ENCODE measurements at places on chromosomes 16 and 17. TPM values are rescaled to one million over a fixed set of nuclear protein-coding genes. Genes with fewer than 3 reads are reported as not detected.
A peak's percentile ranks its signal among the peaks of the same experiment; 100 is the strongest.

KRT9 gene
- not detected for total RNA-seq

DNA sequence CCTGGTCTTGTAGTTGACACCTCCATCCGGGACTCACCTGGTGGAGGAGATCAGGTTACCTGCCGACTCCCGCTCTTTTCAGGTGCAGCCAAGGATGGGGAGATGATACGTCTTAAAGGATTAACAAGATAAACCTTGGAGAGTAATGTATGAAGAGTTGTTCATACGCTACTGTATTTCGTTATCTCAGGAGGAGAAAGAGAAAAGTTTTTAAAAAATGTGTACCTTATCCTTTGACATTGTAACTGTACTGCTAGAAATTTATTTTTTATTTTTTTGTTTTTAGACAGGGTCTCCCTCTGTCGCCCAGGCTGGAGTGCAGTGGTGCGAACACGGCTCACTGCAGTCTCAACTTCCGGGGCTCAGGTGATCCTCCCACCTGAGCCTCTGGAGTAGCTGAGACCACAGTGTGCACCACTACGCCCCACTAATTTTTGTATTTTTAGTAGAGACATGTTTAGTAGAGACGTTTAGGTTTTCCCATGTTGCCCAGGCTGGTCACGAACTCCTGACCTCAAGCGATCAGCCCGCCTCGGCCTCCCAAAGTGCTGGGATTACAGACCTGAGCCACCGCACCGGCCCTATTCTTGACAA, 764 bp upstream of the SMURF2 start:
- H3K4me1 ChIP-seq = peaks cover 31% of the 10 kb centered on the region
- H3K36me3 ChIP-seq = no peaks in the 10 kb centered on the region
- no peaks in the 10 kb centered on the region for H3K27me3 ChIP-seq
- peak overlapping the region; percentile 95 for H3K27ac ChIP-seq

DNA sequence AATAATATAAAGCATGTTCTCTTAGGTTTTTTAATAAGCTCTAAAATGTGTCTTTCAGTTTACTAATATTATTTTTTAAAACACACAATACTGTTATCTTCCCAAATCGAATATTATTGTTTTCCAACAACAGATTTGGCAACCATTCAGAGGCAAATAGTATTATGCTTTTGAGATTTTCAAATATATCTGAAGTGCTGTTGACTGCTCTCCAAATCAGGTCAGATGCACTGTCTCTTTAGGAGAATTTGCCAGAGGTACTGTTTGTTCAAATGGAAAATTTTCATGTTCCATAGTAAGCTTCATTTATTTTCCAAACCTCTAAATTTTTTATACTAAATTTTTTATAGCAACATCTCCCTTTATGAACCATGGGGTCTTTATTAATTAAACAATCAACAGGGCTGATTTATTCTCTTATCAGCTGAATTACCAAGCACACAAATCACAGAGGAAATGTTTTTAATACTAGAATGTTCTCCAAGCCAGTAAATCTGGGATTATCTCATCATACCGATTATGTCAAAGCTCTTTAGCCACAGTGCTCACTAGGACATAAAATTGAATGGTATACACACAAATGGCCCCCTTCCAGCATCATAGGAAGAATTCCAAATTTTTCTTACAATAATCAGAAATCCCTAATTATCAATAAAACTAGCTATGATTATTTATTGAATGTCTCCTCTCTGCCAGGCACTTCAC, 108.8 kb upstream of the HLF start:
- no peak overlapping the region for H3K27ac ChIP-seq
- peaks cover 3% of the 10 kb centered on the region for H3K36me3 ChIP-seq
- DNase-seq = no peak
- no peaks in the 10 kb centered on the region for H3K27me3 ChIP-seq

DNA sequence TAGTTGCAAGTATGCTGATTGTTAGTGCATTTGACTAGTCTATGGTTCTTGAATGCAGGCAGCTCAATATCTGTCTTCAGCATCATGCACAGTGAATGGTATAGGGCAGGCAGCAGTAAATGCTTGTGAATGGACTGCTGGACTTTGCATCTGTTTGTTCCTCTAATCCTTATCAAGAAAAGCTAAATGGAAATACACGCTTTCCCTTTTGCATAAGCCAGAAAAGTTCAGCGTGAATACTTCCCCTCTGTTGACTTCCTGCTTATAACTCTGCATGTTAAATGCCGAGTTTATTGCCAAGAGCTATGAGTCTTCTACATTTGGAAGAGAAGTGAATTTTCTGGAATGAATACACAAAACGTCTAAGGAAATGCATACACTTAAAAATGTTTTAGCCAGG, 127.9 kb upstream of the CPHXL start:
- H3K27me3 ChIP-seq = no peaks in the 10 kb centered on the region
- no peak for DNase-seq
- H3K36me3 ChIP-seq = no peaks in the 10 kb centered on the region

- DNase-seq = no peak
- no peaks in the 10 kb centered on the region for H3K27me3 ChIP-seq
- H3K36me3 ChIP-seq = no peaks in the 10 kb centered on the region
- no peak overlapping the region for H3K27ac ChIP-seq
- no peak overlapping the region for H3K4me3 ChIP-seq
- peaks cover 4% of the 10 kb centered on the region for H3K4me1 ChIP-seq
Measured at GRCh38 chr17:78019367-78019975, 61.0 kb downstream of the TNRC6C start.

PFN1 gene
- total RNA-seq = 814 TPM

GRCh38 chr17:79485419-79485985, 125.3 kb downstream of the RBFOX3 start:
- no peak overlapping the region for H3K4me3 ChIP-seq
- no peak for DNase-seq
- no peak overlapping the region for H3K27ac ChIP-seq
- H3K27me3 ChIP-seq = no peaks in the 10 kb centered on the region
- no peaks in the 10 kb centered on the region for H3K4me1 ChIP-seq
- H3K36me3 ChIP-seq = no peaks in the 10 kb centered on the region

CCNF gene
- total RNA-seq = 5.1 TPM

KCNJ18 gene
- total RNA-seq = not detected

CCDC92B gene
- total RNA-seq = not detected

CHST4 gene
- total RNA-seq = not detected

GRCh38 chr16:50683689-50684374, 2.7 kb upstream of the SNX20 start:
- DNase-seq = no peak
- H3K4me1 ChIP-seq = peaks cover 14% of the 10 kb centered on the region
- no peaks in the 10 kb centered on the region for H3K36me3 ChIP-seq
- no peaks in the 10 kb centered on the region for H3K27me3 ChIP-seq
- H3K27ac ChIP-seq = peak overlapping the region; percentile 52

HCRT gene
- total RNA-seq = not detected

- peaks cover 1% of the 10 kb centered on the region for H3K4me1 ChIP-seq
- H3K27ac ChIP-seq = no peak overlapping the region
- no peaks in the 10 kb centered on the region for H3K27me3 ChIP-seq
- H3K36me3 ChIP-seq = no peaks in the 10 kb centered on the region
Measured at GRCh38 chr16:82633964-82634600, 7.3 kb downstream of the CDH13 start.

DNA sequence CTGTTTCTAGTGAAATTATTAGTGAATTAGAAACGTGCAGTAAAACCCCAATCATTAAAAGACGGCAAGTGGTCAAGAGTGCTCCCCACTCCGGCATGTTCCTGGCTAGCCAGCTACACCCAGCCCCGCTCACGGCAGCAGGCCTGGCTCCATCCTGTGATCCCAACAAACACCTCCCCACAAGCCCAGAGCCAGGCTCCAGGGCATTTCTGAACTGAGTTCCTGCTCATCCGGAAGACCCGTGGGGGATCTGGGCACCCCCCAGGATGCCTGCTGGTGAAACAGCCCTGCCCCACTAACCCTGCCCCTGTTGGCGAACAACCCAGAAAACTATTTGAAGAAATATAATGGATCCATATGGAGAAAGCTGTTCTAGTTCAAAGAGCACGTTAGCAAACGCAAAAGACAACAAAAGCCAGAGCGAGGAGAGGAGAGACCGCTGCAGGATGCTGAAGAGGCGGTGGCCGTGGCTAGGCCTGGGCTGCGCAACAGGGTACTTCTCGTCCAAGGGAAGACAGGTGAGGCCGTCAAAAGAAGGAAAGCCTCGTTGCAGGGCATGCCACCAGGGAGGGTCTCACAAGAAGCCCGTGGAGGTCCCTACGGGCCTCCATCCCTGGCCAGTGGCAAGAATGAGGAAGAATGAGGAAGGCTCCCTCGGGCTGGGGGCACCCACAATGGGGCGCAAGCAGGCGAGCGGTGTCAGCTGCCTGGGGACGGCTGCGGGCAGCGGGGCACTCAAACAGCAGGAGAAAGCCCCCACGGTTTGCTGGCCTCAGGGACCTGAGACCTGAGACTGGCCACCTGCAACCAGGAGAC, 19.2 kb downstream of the SLC16A3 start:
- H3K27ac ChIP-seq = peak overlapping the region; percentile 70
- no peaks in the 10 kb centered on the region for H3K27me3 ChIP-seq
- no peak overlapping the region for H3K4me3 ChIP-seq

TMIGD1 gene
- total RNA-seq = not detected

DNA sequence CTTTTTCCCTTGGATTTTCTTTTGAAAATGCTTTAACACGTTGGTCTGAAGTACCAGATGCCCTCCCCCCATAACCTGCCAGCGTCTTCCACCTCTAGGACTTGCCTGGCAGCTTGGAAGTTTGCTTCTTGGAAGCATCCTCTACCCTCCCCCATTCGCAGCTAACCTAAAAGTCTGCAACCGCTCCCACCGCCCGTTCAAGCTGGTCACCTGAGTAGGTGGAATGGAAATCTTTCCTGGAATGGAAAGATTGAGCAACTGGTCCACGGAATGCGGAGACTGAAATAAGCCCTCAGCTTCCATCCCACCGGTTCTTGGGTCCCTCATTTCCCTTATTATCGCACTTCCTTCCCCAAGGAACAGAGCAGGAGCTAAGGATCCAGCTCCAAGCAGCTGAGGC, 31.4 kb downstream of the HS3ST3B1 start:
- H3K4me3 ChIP-seq = no peak overlapping the region
- H3K27me3 ChIP-seq = no peaks in the 10 kb centered on the region
- no peak overlapping the region for H3K27ac ChIP-seq
- H3K4me1 ChIP-seq = peaks cover 3% of the 10 kb centered on the region
- DNase-seq = no peak

DNA sequence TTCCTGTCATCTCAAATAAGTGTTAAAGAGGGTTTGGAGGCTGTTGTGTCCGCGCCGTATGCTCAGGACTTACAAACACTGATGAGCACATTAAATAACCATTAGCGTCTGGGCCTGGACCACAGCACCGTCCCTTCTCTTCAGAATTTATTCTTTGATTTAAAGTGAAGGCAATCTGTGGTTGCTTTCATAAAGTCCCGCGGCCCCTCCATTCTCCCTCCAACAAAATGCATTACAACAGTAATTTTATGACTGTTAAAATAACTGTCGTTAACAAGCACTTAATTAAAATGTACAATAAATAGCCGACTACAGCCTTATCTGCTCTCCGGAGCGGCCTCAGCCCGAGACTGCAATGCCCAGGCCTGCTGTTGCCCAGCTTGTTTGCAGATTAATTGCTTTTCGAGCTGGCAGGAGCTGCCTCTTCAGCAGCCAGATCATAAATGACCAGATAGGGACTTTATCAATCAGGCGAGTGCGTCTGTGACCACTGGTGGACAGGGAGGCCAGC, 30.6 kb upstream of the IRX3 start:
- DNase-seq = no peak
- H3K27ac ChIP-seq = no peak overlapping the region
- H3K4me3 ChIP-seq = no peak overlapping the region
- no peaks in the 10 kb centered on the region for H3K27me3 ChIP-seq

NHLRC4 gene
- 1.2 TPM for total RNA-seq

DPEP1 gene
- 1.2 TPM for total RNA-seq

- H3K36me3 ChIP-seq = no peaks in the 10 kb centered on the region
- peaks cover 37% of the 10 kb centered on the region for H3K4me1 ChIP-seq
- H3K27me3 ChIP-seq = peaks cover 11% of the 10 kb centered on the region
- no peak overlapping the region for H3K4me3 ChIP-seq
Measured at GRCh38 chr16:88938777-88939244, 38.2 kb downstream of the CBFA2T3 start.

TNFRSF13B gene
- total RNA-seq = not detected

ATP2A1 gene
- 0.67 TPM for total RNA-seq

DNA sequence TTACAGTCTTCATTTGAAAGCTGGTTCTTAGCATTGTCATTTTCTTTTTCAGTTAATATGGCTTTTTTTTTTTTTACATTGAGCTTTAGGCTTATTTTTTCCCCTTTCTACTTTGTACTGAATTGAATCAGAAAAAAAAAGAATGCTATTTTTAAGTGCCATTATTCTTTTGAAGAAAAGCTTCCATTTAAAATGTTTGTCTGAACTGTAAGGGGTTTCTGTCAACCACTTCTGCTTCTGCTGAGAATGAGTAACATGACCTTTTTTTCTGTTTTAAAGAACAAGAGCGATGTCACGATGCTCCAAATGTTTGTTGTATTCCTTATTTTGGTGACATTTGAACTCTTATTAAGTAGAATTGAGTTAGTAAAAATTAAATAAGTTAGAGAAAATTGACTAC, 50.0 kb downstream of the MRTFB start:
- H3K36me3 ChIP-seq = no peaks in the 10 kb centered on the region
- H3K27me3 ChIP-seq = no peaks in the 10 kb centered on the region
- H3K4me3 ChIP-seq = no peak overlapping the region
- H3K27ac ChIP-seq = no peak overlapping the region
- H3K4me1 ChIP-seq = peaks cover 13% of the 10 kb centered on the region
- DNase-seq = no peak

GRCh38 chr16:61261315-61261714, 774.9 kb downstream of the CDH8 start:
- no peaks in the 10 kb centered on the region for H3K4me1 ChIP-seq
- H3K36me3 ChIP-seq = no peaks in the 10 kb centered on the region
- H3K4me3 ChIP-seq = no peak overlapping the region

DNA sequence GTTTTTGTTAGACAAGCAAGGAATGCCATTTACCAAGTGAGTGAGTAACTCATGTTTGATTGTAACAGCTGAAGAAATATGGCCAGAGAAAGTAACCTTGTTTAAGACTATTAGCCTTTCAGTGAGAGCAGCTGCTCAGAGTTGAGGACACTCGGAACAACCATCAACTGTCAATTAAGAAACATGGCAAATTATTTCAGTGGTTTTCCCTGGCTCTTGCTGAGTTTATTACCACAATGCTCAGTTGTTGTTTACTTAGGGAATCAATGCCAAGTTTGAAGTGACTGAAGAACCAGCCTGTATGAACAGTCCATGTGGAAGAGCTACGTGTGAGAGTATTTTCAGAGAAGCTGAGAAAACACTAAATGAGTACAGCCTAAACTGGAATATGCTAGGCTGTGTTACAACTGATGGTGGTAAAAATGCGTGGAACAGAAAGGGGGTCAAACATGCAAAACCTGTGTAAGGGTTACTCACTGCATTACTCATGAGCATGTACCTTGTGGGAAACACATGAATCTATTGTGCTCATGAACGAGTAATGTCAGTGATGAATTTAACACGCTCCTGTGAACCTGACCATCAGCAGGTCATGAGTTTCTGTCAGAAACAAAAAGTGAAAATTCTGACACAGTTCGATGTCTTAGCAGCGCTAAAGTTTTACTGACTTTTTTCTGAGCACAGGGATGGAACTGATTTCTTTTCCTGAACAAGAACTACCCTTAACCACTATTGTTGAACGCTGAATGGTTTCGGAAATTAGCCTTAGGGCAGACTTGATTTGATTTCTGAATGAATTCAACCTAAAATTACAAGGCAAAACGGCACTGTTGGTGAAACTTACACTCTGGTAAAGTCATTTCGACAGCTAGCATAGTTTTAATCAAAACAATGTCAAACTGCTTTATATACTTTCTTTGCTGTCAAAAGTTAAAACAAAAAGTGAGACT, 33.5 kb downstream of the GNA13 start:
- H3K27me3 ChIP-seq = no peaks in the 10 kb centered on the region
- peaks cover 76% of the 10 kb centered on the region for H3K4me1 ChIP-seq
- no peak overlapping the region for H3K4me3 ChIP-seq
- H3K27ac ChIP-seq = no peak overlapping the region

Data from upper lobe of left lung (tissue), 6 donors.